ENCODE measurements at places on chromosomes 5 and 9.

DNA sequence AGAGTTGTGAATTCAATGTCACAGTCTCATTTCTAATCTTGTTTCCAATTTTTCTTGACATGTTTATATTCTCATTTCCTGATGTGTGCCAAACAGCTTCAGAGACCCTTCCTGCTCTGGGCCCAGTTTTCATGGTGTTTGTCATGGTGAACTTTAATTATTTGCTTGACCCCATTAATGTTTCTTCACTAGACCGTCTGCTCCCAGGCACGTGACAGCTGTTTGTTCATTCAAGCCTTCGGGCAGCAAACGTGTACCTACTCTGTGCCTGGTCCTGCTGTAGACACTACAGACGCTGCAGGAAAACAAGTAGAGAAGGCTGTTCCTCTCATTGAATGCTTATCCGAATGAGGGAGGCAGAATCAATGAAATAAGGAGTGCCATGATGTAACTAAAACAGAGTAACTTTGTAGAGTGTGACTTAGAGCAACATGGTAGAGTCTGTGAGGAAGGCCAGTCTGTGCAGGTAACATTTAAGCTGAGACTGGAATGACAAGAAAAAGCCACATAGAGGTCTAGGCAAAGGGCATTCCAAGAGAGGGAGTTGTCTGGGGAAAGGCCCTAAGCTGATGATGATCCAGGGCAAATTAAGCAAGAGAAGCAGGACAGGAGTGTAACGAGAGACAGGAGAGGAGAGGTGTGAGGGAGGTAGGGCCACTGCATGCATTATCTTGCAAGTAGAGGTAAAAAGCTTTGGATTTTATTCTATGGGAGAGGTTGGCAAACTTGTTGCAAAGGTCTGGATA, 191.4 kb downstream of the SEMA5A start:
- DNase-seq, result no peak

- peak; percentile 68 for DNase-seq
Observed at GRCh38 chr5:157607371-157608161, 32.0 kb upstream of the ADAM19 start.

DNA sequence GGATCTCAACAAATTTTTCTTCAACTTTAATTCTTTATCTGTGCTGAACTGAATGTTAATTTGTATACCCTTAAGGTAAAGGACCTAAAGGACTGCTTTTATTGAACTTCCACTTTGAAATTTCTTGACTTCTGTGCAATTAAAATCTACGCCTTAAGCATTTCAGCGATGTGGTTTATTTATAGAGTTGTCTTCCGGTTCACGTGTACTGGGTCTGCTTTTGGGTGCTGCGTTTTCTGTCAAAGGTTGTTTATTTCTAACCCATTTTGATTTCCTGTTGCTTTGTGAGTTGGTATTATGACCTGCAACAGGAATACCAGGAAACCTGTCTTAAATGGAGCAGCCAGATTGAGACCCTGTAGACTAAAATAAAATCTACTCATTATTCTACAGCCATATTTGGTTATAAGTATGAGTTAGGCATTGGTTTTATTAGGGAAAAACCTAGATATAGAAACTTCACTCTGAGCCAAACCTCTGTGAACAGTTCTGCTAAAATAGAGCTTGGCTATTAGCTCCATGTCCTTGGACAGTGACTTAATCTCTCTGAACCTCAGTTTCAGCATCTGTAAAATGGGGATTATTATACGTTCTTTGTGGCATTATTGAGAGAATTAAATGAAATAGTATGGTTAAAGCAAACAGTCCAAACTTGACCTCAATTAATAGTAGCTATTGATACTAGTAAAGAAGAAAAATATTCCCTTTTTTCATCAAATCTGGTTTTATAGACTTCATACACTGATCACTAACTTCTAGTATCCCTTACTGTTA, 3.5 kb downstream of the MRRF start:
- no peak for DNase-seq

DNA sequence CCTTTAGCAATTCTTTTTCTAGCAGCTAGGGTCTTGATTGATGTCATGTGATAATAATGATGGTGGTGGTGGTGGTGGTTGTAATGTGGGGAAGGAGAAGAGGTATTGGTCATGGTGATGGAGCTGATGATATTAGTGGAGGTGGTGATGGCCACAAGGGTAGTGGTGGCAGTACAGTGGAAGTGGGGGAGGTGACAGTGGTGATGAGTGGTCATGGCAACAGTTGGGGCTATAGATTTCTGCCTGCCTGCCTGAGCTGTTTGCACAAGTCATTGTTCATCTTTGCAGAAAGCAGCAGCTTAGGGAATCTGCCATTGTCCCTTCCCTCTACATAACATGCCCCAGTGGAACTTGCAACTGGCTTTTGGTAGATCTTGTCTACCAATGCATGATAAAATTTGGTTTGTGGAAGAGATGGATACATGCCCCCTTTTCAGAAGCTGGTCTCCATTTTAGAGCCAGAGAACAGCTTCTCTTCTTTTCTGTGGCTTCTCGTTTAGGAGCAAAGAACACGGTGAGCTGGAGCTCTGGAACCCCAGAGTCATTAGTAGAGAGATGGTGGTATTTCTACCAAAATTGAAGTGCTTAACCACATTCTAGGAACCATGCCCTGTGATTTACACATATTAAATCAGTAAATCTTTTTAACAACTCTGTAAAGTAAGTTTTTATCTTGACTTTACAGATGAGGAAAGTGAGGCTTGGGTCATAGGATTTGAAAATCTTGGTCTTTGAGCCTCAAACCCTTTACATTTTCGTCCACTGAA, 100.3 kb downstream of the AOPEP start:
- DNase-seq, result no peak

- no peak for DNase-seq
Observed at GRCh38 chr5:107542428-107542827, 128.3 kb downstream of the EFNA5 start.

DNA sequence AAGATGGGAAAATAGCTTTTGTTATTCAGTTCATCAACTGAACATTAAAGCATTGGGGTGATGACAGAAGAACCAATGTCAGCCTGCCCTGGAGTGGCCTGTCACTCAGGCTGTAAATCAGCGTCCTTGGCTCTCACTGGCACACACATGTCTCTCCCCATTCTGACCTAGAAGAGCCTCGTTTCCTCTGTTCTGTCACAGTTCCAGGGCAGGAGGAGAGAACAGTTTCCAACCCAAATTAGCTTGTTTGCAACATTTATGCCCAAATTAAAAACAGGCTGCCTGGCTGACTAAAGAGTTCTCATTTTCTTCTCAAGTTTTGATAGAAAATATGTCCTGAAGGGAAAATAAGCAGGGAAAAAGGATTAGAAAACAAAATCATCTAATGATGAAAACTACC, 520.1 kb downstream of the CHSY3 start:
- DNase-seq, result no peak

GRCh38 chr9:101512116-101512515, 21.5 kb upstream of the RNF20 start:
- no peak for DNase-seq

GRCh38 chr9:19252174-19252884, 21.8 kb downstream of the DENND4C start:
- no peak for DNase-seq

GRCh38 chr5:56305001-56305950, 72.1 kb upstream of the ANKRD55 start:
- no peak for DNase-seq

DNA sequence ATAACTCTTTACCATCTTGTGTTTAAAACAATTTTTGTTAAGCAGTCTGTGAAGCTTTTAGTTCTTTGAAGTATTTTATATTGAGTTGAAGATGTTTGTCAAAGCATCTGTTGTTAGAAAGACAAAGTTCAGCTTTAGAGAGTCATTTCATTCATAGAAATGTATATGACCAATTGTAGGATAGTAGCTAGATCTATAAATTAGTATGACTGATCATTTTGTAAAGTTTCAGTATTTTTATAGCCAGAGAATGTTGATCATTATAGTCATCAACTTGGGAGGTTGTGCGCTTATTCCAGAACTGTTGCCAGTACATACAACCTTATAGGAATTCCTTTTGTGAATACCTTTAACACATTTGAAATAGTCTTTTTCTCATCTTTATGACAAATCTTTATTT, 5.2 kb downstream of the NIPBL start:
- DNase-seq, result no peak

- DNase-seq, result no peak
Observed at GRCh38 chr9:3281399-3281798, 244.4 kb downstream of the RFX3 start.

- no peak for DNase-seq
Observed at GRCh38 chr5:177066224-177066623, 20.5 kb upstream of the FGFR4 start.

DNA sequence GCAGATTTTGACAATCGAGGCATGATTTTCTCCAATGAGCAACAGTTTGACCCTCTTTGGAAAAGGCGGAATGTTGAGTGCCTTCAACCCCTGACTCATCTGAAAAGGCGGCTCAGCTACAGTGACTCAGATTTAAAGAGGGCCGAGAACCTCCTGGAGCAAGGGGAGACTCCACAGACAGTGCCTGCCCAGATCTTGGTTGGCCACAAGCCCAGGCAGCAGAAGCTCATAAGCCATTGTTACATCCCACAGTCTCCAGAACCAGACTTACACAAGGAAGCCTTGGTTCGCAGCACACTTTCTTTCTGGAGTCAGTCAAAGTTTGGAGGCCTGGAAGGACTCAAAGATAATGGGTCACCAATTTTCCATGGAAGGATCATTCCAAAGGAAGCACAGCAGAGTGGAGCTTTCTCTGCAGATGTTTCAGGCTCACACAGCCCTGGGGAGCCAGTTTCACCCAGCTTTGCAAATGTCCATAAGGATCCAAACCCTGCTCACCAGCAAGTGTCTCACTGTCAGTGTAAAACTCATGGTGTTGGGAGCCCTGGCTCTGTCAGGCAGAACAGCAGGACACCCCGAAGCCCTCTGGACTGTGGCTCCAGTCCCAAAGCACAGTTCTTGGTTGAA, 13.6 kb downstream of the PTPDC1 start:
- no peak for DNase-seq

All from activated T-helper 2 cell treated with anti-CD3 and anti-CD28 coated beads, Interferon-gamma antibody, Interleukin-2, Interleukin-4, amounts not matched to agents 10 μg/mL and 5 μg/mL and 100 μg/mL, durations not matched to agents 14 hours and 24 hours and 36 hours (primary cell).